ENCODE measurements at places on chromosomes 3 and 15. TPM values are rescaled to one million over a fixed set of nuclear protein-coding genes. Genes with fewer than 3 reads are reported as not detected.
A peak's percentile ranks its signal among the peaks of the same experiment; 100 is the strongest.

- peak; percentile 75 for DNase-seq
Measured at GRCh38 chr3:139202226-139202958, 141.4 kb upstream of the MRPS22 start.

DNA sequence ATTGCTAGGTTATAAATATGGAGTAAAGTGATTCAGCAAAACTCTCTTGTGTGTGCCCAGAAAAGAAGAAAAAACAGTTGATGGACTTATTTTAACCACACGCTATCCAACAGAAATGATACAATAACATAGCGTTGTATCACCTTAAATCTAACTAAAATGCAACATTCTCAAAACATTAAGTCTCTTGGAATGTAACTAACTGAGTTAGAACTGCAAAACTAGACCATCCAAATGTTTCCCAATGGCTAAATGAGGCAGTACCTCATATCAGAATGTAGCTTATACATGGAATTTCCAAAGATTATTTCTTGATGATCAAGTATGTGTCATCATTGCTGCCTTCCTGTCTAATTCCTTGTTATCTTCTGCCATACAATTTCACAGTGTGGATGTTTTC lies 187.9 kb downstream of the CNTN3 start:
- no peak for DNase-seq

- no peak for DNase-seq
Measured at GRCh38 chr3:144818973-144819372, 847.4 kb downstream of the DIPK2A start.

DNA sequence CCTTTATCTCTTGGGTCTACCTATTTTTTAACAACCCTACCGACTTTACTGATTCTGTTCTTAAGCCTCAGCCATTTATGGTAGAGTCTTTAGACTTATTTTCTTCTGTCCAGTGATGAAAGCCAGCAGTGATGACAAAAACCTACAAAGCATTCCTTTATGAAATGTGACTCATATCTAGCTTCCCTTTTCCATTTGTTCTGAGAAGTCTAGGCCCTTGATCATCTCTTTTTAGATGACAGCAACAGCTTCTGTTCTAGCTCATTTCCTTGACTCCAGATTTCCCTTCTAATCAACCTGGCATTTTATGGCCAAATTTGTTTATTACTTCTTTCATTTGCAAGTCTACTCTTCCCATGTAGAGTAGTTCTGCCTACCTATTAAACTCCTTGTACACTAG lies 36.1 kb downstream of the CFAP44 start:
- DNase-seq: no peak

DNA sequence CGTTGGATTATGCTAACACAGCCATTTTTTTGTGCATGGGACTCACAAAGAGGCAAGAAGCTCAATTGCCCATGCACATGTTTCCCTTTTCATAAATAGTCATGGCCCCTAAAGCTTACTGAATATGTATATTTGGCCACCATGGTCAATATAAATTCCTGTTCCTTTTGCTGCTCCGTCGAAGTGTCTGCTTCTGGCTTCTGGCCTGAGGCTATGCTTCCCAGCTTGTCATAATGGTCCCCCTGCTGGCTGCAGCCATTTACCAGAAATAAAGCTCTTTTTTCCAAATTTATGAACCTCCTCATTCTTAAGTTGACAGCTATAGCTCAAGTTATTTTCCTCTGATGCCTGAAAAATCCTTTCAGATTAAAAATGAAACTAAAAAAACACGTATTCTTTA lies 602.1 kb downstream of the VGLL3 start:
- DNase-seq: no peak

DNA sequence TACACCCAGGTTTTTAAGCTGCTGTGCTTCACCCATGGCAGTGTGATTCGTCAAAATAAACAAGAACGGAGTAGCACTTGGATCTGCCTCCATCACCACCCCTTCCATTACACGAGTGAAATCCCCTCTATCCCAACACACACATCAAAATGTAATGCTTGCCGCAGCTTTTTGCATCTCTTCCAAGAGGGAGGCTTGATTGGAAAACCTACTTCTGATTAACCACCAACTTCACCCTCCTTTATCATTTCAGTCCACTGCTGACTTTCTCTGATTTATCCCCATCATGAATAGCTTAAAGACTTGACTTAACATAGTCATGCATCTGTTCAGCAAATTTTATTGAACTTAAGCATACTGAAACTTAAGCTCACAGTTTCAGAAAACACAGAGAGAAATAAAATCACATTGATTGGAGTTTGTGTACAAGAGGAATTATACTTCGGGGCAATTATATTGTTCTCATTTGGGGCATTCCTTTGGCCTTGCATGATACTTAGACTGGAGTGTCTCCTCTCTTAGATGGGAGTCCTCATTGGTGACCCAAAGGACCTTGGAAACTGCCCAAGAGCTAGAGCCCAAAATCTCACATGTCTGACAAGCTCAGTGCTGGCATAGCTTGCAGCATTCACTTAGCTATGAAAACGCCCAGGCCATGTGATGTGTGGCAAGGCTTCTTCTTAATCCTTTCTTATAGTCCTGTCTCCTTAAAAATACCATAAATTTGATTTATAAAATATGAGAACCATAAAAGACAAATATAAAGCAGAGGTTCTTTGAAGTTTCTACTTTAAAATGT lies 124.3 kb upstream of the UMPS start:
- no peak for DNase-seq

DNA sequence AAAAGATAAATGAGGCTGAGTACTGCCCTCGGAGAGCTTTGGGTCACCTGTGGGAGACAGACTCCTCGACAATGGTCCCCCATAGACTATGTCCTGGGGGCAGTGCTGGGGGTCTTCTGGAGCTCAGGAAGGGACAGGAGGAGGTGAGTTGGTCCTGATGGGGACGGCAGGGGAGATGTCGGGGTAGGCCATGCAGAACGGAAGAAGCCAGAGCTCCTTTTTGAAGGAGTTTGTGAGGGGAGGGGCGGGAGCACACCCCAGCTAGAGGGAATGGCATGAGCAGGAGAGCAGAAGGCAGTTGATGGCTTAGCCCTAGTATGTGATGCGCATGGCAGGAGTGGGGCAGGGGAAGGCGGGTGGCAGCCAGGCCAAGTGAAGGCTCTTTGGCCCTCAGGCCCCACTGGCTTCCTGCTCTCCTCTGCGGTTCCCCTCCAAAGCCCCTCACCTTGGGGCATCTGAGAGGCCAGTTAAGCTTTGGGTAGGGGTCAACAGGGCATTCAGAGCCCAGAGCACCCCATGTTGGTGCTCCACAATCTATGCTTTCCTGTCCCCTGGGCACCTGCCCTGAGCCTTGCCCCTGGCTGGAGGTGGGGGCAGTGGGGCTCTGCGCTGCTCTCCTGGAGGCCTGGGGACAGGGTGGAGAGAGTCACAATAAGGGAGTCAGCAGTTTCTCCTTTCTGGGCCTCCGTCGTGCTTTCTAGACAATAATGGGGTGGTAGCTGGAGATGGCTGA lies 179.3 kb downstream of the SMAD6 start:
- DNase-seq: no peak

The PROS1 gene
- total RNA-seq: 1.4 TPM

The ZNF80 gene
- not detected for total RNA-seq
